GM12864 (cell line): ENCODE measurements at places on chromosomes 3 and 15.

DNA sequence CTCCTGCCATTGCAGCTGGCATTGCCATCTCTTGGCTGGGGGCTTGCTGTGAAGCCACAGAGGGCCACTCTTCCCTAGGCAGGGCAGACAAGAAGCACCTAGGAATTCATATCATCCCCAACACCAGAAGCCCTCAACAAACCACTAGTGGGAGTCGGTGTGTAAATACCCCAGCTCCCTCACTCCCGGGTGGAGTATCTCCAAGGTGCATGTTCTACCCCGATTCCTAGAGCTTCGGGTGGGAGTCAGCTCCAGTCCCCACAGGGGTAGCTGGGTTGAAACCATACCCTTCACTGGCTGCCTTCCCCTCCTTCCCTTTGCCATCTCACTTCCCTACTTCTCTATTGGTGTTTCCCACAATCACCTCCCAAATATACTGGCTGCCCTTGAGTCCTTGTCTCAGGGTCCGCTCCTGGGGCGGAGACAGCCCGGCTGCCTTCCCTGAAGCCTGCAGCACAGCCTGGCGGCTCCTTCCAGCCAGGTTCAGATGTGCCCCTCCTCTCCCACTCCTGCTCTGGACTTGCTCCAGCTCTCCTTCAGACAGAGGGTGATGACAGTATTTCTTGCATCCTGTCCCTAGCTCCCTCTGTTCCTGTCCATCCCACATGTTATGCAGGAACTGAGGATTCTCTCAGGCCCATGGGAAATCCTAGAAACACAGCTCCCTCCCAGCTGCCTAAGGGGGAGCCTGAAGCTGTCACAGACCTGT lies 33.3 kb downstream of the FAM3D start:
- DNase-seq: no peak

GRCh38 chr15:87369269-87369668 lies 887.3 kb downstream of the NTRK3 start:
- DNase-seq: no peak

GRCh38 chr3:47337656-47338055 lies 43.2 kb upstream of the PTPN23 start:
- no peak for DNase-seq

- DNase-seq: no peak
Measured at GRCh38 chr15:57134851-57135250, 216.4 kb downstream of the TCF12 start.

DNA sequence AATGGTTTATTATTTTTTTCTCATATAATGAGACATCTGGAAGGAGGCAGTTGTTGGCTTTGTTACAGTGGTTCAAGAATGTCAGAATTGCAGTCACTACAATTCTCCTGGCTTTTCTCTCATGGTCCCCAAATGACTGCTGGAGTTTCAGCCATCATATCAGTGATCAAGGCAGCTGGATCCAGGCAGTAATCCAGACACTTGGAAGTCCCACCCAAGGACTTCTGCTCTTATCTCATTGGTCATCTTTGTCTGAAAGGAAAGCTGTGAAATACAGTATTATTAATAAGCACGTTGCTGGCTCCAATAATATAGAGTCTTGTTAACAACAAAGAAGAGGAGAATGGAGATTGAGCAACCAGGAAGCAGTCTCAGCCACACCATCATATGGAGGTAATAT lies 22.9 kb upstream of the MED12L start:
- DNase-seq: no peak

- peak; percentile 37 for DNase-seq
Measured at GRCh38 chr3:59065240-59065639, 15.4 kb upstream of the CFAP20DC start.

DNA sequence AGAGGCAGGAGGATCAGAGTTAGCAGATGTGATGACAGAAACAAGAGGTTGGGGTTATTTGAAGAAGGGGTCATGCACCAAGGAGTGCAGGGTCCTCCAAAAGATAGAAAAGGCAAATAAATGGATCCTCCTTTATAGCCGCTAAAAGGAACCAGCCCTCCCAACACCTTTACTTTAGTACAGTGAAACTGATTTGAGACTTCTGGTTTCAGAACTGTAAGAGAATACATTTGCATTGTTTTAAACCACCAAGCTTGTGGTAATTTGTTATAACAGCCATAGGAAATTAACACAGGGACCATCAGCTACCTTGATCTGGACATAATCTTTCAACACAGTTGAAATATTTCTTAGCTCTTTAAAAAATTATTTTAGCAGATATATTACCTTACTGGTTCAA lies 166.6 kb downstream of the TIGIT start:
- no peak for DNase-seq

- no peak for DNase-seq
Measured at GRCh38 chr15:62909257-62909656, 133.3 kb upstream of the TPM1 start.

DNA sequence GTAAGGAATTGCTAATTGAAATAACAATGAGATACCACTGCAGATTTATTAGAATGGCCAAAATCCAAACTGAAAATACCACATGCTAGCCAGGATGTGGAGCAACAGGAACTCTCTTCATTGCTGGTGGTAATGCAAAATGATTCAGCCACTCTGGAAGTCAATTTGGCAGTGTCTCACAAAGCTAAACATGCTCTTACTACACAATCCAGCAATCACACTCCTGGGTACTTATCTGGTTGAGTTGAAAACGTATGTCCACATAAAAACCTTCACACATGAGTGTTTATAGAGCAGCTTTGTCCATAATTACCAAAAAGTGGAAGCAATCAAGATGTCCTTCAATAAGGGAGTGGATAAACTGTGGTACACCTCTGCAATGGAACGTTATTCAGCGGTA lies 113.3 kb downstream of the SMAD6 start:
- no peak for DNase-seq

DNA sequence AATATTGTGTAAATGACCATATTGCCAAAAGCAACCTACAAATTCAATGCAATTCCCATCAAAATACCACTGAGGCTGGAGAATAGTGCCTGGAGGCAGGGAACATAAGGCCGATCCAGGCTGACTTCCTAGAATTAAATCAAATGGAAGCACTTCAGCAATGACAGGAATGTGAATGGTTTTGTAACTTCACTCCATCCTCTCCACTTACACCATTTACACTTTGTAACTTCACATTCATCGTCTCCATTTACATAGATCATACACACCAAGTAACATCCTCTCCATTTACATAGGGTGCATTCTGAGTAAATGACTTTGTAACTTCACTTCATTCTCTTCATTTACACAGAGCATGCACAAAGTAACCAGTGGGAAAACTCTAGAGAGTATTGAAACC lies 11.6 kb downstream of the STRIT1 start:
- DNase-seq: no peak

DNA sequence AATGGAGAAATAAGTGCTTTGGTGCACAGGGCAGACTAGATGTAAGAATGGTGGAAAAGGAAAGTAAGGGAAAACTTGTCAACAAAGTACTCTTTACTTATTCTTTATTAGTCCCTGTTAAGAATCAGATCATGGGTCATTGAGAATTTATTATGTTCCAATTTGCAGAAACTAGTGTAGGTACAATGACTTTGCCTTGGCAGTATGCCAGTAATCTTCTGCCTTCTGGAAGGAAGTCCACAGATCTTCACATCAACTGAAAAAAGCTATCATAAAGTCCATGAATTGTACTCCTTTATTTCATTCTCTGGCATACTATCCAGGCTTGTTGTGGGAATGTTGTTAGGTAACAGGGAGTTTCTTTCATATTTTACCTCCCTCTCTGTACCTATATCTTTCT lies 88.2 kb upstream of the FLNB start:
- DNase-seq: no peak

- DNase-seq: no peak
Measured at GRCh38 chr3:134929976-134930375, 134.9 kb downstream of the EPHB1 start.

DNA sequence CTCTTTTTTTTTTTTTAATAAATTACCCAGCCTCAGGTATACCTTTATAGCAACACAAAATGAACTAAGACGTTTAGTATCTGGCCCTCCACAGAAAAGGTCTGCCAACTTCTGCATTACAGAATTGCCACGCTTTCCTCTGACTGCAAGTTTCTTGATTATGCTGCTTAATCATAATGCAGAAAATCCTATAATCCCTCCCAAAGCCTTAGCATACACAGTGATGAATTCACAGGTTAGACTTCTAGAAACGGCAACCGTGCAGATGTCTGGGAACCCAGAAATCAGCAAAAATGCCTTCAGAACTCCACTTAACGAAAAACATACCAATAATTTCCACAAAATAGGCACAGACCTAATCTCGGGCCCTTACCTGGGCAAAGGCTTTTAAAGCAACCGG lies 144.7 kb upstream of the FRMD4B start:
- no peak for DNase-seq

DNA sequence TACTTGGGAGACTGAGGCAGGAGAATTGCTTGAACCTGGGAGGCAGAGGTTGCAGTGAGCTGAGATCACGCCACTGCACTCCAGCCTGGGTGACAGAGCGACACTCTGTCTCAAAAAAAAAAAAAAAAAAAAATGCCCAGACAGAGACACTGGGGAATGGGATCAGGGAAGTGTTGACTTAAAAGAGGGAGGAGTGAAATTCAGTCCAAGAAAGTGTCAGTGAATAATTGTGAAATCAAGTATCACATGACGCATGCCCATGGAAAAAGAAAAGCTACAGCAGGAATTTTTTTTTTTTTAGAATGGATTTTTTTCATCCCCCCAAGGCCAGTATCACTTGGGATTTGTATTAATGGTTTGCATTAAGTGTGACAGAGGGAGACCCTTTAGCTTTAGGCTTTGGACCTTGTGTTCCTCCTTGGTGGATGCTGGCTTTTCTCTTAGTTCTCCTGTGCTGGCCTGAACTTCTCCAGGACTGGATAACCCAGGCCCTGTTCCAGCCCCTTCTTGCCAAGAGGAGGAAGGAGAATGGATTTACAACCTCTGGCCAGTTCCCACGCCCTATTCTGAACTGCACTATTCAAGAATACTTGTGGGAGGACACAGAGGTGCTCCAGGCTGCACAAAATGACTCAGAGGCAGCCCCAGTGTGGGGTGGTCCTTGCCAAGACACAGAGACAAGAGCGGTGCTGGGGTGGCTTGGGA lies 36.7 kb upstream of the ZNF774 start:
- DNase-seq: no peak

DNA sequence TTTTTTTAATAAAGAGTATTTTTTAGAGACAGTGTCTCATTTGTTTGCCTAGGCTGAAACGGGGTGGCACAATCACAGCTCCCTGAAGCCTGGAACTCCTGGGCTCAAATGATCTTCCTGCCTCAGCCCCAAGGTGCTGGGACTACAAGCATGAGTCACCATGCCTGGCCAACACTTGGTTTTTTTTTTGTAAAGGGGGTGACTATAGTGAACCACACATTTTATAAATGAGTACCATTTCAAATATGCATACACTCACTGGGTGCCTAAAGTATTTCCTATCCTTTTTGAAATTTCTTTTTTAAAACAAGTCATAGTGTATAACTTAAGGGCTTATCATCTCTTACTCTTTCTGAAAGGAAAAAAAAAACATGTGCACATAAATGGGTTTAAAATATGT lies 325.2 kb upstream of the MEIS2 start:
- DNase-seq: no peak

- DNase-seq: no peak
Measured at GRCh38 chr3:113754494-113755159, 7.8 kb downstream of the ATP6V1A start.

DNA sequence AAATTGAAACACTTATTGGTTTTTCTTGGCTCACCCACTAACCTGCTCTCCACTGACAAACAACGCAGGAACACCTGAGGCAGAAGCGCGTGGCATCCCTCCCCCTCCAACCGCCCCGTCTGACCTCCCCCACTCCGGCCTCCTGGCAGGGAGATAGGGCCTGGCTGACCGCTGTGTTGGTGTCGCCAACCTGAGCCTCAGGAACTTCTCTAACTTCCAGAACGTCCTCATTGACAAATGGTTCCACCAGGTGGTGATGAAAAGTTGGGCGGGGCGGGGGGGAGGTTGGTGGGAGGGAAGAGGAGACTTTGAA lies 22.8 kb downstream of the IL17RD start:
- DNase-seq: no peak

- no peak for DNase-seq
Measured at GRCh38 chr15:60859996-60860494, 369.1 kb downstream of the RORA start.

- DNase-seq: no peak
Measured at GRCh38 chr15:83430441-83430840, 16.7 kb upstream of the SH3GL3 start.

DNA sequence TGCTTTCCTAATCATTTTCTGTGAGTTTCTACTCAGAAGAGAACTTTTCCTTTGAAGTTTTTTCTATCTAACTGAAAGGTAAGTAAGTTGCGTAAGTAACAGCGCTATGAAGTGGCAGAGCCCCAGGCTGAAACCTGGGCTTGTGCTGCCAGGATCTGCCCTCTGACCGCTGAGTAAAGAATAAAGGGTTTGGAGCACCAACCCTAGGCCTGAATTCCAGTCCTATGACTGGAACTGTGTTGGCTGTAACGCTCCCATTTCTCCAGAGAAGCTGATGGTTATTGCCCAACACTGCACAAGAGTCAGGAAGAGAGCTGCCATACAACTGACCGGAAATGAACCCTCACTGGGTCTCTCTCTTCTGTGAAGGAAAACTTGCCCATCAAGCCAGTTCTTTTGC lies 87.0 kb downstream of the FOXB1 start:
- DNase-seq: no peak

DNA sequence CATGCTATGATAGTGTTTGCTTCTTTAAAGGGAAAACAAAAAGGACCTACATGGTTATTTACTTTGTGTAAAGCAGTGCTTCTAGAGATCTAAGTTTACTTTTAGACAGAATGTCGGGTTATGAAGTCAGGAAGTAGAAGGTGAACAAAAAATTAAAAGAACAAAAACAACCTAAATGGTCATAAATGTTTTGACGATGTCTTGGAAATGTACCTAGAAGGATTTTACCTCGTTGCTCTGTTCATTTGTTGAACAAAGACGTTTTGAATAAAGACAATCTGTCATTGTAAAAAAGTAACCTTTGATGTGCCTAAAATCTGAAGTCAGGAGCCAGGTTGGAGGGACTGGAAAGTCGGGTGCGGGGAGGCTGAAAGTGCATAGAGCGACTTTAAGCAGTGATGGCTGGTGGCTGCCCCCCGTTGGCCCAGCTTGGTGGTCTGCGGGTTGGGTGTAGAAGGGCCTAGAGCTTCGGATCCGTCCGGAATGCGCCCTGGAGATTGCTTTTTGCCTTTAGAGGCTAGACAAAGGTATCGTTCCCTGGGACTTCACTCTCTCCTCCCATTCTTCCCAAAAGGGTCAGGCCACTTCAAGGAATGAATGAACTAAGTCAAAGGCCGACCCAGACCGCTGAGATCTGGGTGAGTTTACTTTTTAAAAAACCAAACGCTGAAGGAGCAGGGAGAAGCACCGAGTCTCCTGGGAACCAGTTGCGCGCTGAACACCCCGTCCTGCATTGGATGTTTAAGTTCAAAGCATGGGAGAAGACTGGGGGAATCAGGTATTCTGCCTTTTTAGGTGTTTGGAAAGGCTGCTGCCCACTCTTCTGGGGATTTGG lies 2.1 kb downstream of the SOX14 start:
- no peak for DNase-seq

- DNase-seq: no peak
Measured at GRCh38 chr3:64046592-64046991, 23.3 kb upstream of the PSMD6 start.
